ENCODE measurements at places on chromosomes 11 and 22.

DNA sequence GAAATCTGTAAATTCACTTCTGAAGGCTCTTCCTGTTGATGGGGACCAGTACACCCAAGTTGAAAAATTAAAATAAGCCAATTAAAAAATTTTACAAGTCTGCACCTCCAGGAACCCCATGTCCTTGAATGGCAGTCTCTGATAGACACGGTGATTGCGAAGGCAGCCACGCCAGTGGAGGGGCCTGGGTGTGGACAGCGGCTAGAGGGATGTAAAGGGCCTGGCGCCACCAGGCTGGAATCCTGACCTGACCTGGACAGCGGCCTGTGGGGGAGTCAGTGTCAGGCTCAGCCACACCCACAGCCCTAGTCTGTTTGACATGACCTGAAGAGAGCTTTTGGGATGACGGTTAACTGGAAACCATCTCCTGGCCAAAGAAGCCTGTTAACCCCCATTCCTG, 49.5 kb upstream of the RFPL3 start:
- no peak for DNase-seq

- DNase-seq = no peak
These were observed 8.4 kb downstream of the LRRC4C start for GRCh38 chr11:41451011-41451410.

GRCh38 chr11:97231231-97231630, 841.4 kb downstream of the JRKL start:
- no peak for DNase-seq

- DNase-seq = no peak
These were observed 90.0 kb downstream of the GRIK4 start for GRCh38 chr11:120601536-120601935.

DNA sequence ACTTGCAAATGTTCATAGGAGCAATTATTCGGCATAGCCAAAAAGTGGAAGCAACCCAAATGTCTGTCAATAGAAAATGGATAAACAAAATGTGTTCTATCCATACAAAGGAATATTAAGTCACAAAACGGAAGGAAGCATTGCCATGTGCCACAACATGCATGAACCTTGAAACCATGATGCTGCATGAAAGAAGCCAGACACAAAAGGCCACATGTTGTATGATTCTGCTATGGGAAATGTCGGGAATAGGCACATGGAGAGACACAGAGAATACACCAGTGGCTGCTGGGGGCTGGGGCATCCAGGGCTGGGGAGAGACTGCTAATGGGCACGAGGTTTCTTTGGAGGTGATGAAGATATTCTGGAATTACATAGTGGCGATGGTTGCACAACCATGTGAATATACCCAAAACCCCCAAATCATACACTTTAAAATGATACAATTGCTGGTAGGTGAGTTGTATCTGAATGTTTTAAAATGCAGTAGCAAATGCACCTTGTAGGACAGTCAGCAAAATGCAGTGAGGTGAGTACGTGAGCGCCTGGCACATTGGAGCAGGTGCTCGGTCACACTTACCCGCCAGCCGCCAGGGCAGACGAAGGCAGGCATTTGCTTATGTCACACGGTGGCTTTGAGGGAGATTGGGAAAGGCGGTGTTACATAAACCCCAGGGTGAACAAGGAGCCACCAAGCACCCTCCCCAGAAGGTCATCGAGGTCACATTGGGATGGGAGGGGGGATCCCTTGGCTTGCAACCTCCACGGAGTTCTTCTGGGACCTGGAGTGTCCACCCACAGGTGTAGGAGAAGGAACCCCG, 6.3 kb upstream of the OSM start:
- no peak for DNase-seq

DNA sequence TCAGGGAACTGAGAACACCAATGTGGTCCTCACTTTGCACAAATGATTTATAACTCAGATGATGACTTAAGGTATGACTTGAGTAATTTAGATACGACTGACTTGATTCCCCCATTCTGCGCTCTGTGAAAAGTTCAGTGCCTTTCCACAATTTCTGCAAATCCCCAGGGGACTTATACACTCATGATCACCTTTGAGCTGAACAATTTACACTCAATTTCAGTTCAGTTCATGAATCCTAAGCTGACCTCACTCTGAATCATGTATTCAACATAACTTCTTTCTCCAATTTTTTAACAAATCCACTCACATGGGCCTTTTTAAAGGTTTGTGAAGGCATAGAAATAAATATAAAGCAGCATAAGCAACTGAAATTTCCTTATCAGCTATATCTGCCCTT, 274.2 kb downstream of the FAM76B start:
- no peak for DNase-seq

- no peak for DNase-seq
These were observed 1057.2 kb downstream of the NTM start for GRCh38 chr11:132427611-132428010.

DNA sequence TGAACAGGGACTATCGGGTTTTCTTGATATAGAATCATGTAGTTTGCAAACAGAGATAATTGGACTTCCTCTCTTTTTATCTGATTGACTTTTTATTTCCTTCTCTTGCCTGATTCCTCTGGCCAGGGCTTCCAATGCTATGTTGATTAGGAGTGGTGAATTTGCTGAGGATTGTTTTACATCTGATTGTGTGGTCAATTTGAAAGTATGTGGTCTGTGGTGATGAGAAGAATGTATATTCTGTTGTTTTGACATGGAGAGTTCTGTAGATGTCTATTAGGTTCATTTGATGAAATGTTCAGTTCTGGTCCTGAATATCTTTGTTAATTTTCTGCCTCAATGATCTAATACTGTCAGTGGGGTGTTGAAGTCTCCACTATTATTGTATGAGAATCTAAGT, 713.2 kb upstream of the CCDC179 start:
- DNase-seq = no peak

DNA sequence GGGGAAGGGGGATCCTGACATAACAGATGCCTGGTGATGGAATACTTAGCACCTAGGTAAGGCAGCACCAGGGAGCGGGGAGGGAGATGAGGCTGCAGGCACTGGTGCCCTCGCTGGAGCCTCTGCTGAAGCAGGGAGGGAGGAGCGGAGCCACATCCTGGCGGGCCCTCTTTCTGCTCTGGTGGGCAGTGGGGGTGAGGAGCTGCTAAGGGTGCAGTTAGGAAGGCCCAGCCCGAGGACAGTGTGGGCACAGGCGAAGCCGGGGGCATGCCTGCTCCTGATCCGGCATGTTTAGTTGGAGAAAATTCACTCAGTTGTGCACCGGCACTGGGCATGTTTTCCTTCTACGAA, 83.9 kb downstream of the MED15 start:
- no peak for DNase-seq

DNA sequence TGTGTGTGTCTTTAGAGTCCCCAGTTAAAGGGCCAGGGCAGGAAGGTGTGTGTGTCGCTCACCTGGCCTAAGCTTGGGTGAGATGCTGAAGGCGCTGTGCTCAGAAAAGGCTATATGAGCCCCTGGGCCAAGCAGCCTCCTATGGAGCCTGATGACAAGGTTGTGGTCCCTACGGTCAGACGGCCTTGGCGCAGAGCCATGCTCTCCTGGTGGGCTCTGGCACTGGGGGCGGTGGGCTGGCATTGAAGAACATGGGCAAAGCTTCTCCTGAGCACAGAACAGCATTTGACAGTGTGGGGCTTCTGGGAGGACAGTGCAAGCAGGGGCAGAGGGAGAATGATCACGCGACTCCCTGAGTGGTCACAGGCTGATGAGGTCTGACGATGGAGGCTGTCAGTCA, 10.7 kb upstream of the LRRC10B start:
- DNase-seq = no peak

DNA sequence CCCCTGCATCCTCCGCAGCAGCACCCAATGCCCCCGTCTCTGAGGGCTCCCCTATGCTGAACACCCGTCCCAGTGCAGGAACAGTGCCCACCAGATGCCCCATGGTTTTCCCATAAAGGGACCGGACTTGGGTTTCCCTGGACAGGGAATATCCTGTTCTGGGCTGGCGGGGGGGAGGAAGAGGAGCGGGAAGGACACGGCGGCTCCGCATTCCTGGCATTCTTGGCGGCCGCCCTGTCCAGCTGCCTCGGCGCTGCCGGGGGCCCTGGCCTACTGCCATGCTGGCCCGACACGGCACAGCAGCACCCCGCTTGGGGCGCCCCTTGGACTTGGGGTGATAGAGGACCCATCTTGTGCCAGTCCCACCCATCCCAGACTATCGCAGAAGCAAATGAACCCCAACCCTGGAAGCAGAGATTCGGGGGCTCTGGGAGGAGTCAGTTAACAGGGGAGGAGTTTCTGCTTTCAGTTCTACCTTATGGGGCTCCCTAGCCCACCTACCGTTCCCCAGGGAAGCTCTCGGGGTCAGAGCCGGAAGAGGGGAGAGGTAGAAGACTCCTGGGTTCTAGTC, 23.7 kb upstream of the CBX7 start:
- DNase-seq = no peak
